ENCODE measurements at places on chromosomes 7 and 10.

GRCh38 chr7:38462819-38463218, 168.4 kb downstream of the AMPH start:
- DNase-seq = no peak

- DNase-seq = no peak
Observed at GRCh38 chr10:75283078-75283670, 47.4 kb upstream of the COMTD1 start.

DNA sequence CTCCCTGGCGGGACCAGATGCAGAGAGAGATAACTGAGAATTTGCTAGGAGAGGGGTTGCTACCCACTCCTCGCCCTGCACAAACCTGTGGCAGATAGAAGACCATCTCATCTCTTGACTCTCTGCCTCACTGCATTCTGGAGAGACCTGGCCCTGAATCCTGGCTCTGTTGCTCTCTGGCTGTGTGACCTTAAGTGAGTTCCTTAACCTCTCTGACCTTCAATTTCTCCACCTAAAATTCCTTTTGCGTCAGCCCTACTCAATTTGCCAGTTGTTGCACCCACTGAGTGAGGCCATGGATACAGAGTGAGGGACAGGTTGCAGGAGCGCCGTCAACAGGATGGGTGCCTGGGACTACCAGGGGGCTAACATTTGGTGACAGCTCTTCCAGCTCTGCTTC, 5.2 kb downstream of the C10orf71 start:
- DNase-seq = no peak

DNA sequence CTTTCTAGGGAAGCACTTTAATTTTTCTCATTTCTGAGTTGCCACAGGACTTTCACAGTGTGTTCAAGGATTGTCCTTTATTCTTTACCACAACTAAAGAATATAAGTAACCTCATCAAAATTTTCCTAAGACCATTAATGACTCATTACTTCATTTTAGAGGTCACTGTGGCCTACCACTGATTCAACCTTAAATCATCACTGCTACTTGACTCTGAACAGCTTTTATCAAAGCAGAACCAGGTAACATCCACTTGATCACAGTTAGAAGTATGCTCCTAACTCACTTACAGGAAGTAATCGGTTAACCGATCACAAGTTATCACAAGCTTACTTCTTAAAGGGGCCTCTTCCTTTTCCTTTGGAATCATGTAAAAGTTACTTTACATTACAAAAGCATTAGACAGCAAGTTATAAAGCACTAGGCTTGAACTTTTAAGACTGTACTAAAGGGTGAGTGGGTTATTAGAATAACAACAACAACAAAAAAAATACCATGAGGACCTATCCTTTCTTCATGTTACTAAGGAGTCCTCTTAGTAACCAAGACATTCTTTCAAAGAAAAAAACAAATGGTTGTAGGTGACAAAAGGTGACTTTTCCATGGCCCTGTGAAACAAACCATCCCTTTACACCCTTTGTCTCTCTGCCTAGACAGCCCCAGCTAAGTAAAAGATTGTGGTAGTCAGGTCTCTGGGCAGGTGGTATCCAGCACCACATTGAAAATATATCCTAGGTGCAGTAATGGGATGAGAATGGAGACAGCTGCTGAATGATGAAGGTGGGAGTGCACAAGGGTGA, 40.0 kb upstream of the PDK4 start:
- DNase-seq = no peak

DNA sequence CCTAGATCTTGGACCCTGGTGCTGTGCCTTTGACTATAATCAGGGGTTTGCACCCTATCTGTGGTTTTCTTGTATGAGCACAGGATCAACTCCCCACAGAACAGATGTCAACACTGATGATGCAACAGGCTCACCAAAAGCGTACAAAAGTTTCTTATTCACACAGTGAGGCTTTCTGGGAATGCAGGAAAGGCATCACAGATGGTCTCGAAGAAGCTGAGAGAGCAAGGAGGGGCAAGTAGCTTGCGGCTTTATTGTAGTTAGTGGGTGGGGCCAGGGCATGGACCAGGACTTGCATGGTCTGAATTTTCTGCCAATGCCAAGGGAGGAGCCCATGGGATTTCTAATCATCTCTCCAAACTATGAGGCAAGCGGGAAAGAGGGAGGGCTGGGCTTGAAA, 46.2 kb downstream of the SEC61G start:
- no peak for DNase-seq

GRCh38 chr7:70734411-70734810, 397.5 kb upstream of the GALNT17 start:
- no peak for DNase-seq

DNA sequence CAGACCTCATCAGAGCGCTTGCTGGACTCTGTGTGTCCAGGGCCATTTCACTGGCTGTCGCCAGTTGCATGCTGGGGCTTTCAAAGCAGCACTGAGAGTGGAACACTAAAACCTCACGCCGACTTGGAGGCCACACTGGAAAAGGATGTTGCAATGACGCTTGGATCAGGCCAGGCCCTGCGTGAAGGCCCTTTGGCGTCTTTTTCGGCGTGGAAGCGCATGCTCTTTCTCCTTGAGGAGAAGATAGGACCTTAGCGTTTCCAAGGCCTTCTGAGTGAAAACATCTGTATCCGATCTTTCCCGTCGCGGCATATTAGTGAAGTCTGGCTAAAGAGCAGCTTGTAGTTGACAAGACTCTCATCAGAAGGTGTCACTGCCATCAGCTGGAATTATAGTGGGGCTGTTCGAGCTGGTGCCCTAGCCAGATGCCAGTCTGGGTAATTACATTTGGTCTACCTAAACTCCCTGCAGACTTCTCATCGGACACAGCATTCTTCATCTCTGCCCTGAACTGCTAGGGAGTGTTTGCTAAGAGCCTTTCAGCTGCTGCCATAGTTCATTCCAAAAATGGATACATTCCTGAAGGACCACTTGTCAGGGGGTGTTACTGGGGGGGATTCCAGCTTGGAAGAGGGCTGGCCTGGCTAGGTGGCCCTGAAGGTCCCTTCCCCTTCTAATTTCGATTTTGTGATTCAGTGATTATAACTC, 167.7 kb upstream of the TCF7L2 start:
- DNase-seq = no peak

DNA sequence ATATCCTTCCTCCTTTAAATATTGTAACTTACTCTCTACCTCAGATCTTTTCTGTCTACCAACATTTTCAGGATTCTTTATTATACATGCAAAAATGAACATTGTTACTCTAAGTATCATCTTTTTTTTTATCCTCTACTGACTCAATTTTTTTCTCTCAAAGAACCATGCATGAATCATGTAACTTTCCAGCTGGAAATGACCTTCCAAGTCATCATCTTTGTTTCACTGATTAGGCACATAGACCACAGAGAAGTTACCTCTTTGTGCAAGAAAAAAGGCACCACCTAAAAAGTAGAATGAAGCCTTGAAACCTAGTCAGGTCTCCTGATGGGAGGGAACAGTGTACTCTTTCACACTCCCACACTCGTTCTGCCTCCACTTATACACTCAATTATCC, 234.9 kb downstream of the HGF start:
- no peak for DNase-seq

DNA sequence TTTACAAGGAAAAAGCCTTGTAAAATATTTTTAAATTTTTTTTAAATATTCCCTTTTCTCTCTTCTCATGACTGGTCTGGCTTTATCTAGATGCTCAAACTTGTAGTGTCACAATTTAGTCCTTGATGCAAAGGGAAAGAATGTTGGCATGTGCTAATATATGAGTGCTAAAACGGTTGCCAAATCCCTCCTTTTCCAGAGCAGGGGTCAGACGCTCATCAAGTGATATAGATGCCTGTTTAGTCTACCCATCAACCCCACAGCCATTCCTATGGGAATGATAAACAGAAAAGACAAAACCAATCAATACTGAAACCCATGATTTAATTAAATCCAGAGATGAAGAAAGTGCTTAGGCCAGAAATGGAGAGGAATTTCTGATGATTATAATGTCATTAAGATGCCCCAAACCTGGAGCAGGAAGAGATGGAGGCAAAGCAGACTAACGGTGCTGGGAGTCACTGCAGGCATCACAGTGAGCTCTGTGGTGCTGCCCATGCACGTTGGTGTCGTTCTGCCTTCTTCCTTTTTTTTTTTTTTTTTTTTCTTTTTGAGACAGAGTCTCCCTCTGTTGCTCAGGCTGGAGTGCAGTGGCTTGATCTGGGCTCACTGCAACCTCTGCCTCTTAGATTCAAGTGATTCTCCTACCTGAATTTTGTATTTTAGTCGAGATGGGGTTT, 210.1 kb upstream of the STK17A start:
- no peak for DNase-seq

- no peak for DNase-seq
Observed at GRCh38 chr7:41067576-41067975, 635.3 kb downstream of the INHBA start.

- DNase-seq = no peak
Observed at GRCh38 chr7:147483634-147484292, 1106.8 kb upstream of the C7orf33 start.

- DNase-seq = no peak
Observed at GRCh38 chr7:123120286-123120685, 79.5 kb downstream of the SLC13A1 start.

DNA sequence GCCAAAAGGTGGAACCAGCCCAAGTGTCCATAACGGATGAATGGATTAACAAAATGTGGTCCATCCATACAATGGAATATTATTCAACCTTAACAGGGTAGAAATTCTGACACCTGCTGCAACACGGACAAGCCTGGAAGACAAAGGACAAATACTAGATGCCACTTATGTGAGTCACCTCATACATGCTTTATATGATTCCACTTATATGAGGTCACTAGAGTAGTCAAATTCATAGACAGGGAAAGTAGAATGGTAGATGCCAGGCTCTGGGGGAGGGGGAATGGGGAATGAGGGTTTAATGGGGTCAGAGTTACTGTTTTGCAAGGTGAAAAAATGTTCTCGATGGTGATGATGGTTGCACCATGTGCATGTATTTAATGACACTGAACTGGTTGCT, 34.0 kb upstream of the CYTH3 start:
- DNase-seq = no peak
